ENCODE measurements at places on chromosomes 12 and 14. TPM values are rescaled to one million over a fixed set of nuclear protein-coding genes. Genes with fewer than 3 reads are reported as not detected.

Gene MFAP5
- polyA plus RNA-seq, result 679 TPM

Gene KRT75
- polyA plus RNA-seq, result not detected

Gene ESRRB
- polyA plus RNA-seq, result not detected

Gene SLC6A15
- polyA plus RNA-seq, result 2.0 TPM

Gene LRP1-AS
- polyA plus RNA-seq, result not detected

Gene LRR1
- 17.5 TPM for polyA plus RNA-seq

Gene TBC1D30
- polyA plus RNA-seq, result 0.49 TPM

Gene MIS18BP1
- polyA plus RNA-seq, result 24.4 TPM

Gene AKAP6
- 4.8 TPM for polyA plus RNA-seq

Gene PROX2
- 0.05 TPM for polyA plus RNA-seq

Gene ABHD12B
- not detected for polyA plus RNA-seq

Gene C1RL
- 14.9 TPM for polyA plus RNA-seq

Gene KRT71
- polyA plus RNA-seq, result not detected

Gene ANO4
- polyA plus RNA-seq, result 6.3 TPM

Gene PTPRQ
- polyA plus RNA-seq, result 0.18 TPM

Gene DTX1
- polyA plus RNA-seq, result not detected

Gene DACT1
- 6.8 TPM for polyA plus RNA-seq

Gene NANOG
- polyA plus RNA-seq, result not detected

Measured in GM23248 (cell line).